ENCODE measurements at places on chromosomes 6 and 20. TPM values are rescaled to one million over a fixed set of nuclear protein-coding genes. Genes with fewer than 3 reads are reported as not detected.

GRCh38 chr20:5785146-5785545 lies 34.9 kb downstream of the SHLD1 start:
- H3K27ac ChIP-seq = no peak overlapping the region
- peaks cover 9% of the 10 kb centered on the region for H3K4me1 ChIP-seq
- peaks cover 9% of the 10 kb centered on the region for H3K36me3 ChIP-seq
- no peak overlapping the region for H3K4me3 ChIP-seq
- no peaks in the 10 kb centered on the region for H3K27me3 ChIP-seq

GRCh38 chr20:59378396-59378795 lies 78.0 kb downstream of the EDN3 start:
- H3K4me3 ChIP-seq = no peak overlapping the region
- H3K4me1 ChIP-seq = peaks cover 26% of the 10 kb centered on the region
- H3K36me3 ChIP-seq = no peaks in the 10 kb centered on the region
- no peaks in the 10 kb centered on the region for H3K27me3 ChIP-seq
- no peak for DNase-seq
- no peak overlapping the region for H3K27ac ChIP-seq

GRCh38 chr6:25165177-25165576 lies 114.0 kb upstream of the CARMIL1 start:
- no peaks in the 10 kb centered on the region for H3K27me3 ChIP-seq
- no peak overlapping the region for H3K4me3 ChIP-seq
- H3K36me3 ChIP-seq = no peaks in the 10 kb centered on the region

- no peaks in the 10 kb centered on the region for H3K27me3 ChIP-seq
- peaks cover 20% of the 10 kb centered on the region for H3K4me1 ChIP-seq
- no peak overlapping the region for H3K4me3 ChIP-seq
- H3K36me3 ChIP-seq = peaks cover 2% of the 10 kb centered on the region
- DNase-seq = peak; percentile 43
Observed at GRCh38 chr6:138593124-138593877, 94.0 kb upstream of the NHSL1 start.

GRCh38 chr6:163392533-163392932 lies 22.0 kb upstream of the QKI start:
- H3K4me1 ChIP-seq = peaks cover 14% of the 10 kb centered on the region
- H3K27me3 ChIP-seq = no peaks in the 10 kb centered on the region
- H3K36me3 ChIP-seq = no peaks in the 10 kb centered on the region
- peak overlapping the region; percentile 53 for H3K27ac ChIP-seq
- peak; percentile 75 for DNase-seq

DNA sequence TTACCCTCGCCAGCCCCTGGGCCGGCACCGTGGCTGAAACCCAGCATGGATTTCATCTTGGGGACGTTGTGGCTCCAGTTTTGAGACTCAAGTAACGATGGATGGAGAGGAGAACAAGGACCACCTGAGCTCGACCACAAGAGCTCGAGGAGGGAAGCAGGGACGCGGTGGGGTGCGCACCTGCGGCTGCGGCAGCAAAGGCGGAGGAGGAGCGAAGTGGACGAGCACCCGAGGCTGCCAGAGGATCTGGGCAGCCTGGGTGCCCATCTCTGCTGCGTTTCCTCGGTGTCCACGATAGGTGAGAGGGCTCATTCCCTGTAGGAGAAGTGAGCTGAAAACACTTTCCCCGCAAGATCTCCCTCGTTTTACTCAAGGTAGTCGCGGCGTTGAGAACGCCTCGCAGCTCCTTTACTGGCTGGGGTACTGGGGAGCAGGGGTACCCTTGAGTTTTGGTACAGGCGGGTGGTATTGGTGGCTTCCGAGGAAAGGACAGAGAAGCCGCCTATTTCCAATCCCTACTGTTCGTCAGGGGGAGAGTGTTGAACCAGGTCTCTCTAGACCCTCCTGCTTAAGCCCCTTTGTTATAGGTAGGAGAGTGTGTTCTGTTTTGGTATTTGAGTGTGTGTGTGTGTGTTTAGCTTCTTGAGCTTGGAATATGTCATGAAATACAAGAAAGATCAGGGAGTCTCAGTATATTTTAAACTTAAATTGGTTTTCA lies 137.7 kb downstream of the TRIM27 start:
- H3K36me3 ChIP-seq = no peaks in the 10 kb centered on the region
- H3K27me3 ChIP-seq = peaks cover 96% of the 10 kb centered on the region
- no peak for DNase-seq
- H3K27ac ChIP-seq = no peak overlapping the region
- H3K4me3 ChIP-seq = no peak overlapping the region
- H3K4me1 ChIP-seq = peaks cover 9% of the 10 kb centered on the region

GRCh38 chr6:29982097-29982496 lies 39.8 kb downstream of the HLA-A start:
- no peak overlapping the region for H3K27ac ChIP-seq
- peaks cover 5% of the 10 kb centered on the region for H3K4me1 ChIP-seq
- DNase-seq = no peak
- H3K27me3 ChIP-seq = peaks cover 12% of the 10 kb centered on the region
- no peak overlapping the region for H3K4me3 ChIP-seq

DNA sequence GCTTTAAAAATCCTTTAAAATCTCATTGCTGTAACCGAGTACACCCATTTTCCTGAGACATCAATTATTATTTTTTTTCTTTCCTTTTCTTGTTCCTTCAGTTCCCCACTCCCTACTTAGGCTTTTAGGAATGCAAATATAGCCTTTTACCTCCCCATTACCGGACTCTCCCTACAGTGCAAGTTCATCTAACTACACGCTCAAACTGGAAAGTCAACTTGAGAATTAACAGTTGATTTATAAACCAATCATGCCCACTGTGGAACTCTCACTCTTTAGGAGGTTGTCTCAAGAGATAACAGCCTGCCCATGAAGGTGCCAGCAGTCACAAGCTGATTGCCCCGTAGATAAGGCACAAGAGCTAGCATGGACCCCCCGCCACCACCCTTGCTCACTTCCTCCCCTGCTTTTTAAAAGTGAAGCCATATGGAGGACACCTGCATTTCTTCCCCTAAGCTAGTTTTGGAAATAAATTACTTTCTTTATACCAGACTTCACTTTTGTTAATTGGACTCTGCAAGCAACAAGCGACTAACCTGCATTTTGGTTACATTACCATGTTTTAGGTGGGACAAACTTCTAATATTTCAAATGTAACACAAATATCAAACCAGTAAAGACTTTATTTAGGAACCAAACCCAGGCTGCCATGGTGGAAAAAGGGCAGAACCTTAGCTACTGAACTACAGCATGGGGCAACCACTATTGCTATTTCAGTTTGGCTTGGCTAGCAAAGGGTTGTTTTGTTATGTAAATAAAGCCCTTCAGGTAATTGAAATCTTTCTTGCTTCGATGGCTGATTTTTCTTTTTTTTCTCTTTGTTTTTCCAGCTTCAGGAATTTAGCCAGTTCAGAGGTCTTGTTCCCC lies 34.9 kb downstream of the UBD start:
- no peak overlapping the region for H3K4me3 ChIP-seq
- no peaks in the 10 kb centered on the region for H3K4me1 ChIP-seq
- H3K36me3 ChIP-seq = no peaks in the 10 kb centered on the region
- no peaks in the 10 kb centered on the region for H3K27me3 ChIP-seq

DNA sequence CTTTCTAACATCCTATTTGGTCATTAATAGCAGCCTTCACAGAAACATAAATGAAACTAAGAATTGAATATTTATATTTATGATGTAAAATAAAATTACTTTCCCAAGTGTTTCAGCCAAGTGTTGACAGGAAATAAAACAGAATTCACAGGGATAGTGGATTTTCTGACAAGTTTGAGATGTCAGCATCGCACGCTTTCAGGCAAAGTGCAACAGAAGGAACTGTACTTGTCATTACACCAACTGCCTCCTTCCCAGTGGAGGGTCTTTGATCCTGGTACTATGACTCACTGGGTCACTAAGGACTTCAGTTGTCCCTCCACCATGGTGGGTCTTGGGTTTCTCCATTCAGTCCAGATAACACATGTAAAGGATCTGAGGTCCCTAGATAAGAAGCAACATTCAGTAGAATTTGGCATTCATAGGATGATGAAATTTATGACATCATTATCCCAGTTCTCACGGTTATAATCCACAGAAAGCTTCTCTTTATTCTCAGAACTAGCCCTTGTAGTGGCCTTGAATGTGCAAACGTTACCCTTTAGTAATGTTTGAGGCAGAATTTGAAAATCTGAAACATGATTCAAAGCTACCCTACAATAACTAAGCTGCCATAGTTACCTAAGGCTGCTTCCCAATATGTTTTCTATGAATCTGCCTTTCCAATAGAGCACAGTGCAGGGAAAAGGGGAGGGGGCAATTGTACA lies 3.8 kb upstream of the TNFAIP3 start:
- peak; percentile 43 for DNase-seq
- H3K36me3 ChIP-seq = no peaks in the 10 kb centered on the region
- peak overlapping the region; percentile 72 for H3K27ac ChIP-seq
- no peak overlapping the region for H3K4me3 ChIP-seq

DNA sequence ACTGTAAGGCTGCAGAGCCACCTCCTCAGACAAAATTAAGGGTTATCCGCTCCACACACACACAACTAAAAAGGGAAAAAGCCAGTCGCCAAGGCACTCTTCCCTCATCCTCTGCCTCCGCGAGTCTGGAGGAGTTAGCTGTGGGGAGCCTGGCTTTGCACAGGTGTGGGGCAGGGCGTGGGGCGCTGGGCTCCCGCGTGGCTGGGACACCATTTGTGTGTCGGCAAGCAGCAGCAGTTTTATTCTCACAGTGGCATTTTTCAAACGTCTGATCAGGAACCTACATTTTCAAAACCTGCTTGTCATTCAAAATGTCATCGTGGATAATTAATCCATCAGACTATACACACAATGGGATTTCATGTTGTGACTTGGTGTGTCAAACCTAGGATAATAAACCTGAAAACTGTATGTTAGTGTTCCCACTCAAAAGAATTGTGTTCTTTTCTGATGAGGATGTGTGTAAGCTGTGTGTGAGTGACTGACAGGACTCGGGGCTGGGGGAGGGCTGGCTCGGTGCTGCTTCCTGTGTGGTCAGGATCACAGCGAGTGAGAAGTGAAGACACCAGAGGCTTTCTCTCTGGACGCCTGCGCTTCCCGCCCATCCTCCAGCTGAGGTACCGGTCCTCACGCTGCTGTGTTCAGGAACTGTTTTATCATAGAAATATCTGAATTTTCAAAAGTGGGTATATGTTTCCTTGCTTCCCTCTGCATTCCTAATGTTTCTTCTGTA lies 83.1 kb downstream of the IRF4 start:
- H3K4me3 ChIP-seq = no peak overlapping the region
- H3K27me3 ChIP-seq = no peaks in the 10 kb centered on the region

GRCh38 chr20:45933266-45934045 lies 1.0 kb upstream of the PCIF1 start:
- peak overlapping the region; percentile 99 for H3K27ac ChIP-seq
- peak overlapping the region; percentile 95 for H3K4me3 ChIP-seq
- H3K4me1 ChIP-seq = peaks cover 26% of the 10 kb centered on the region
- H3K36me3 ChIP-seq = peaks cover 21% of the 10 kb centered on the region
- no peak for DNase-seq

DNA sequence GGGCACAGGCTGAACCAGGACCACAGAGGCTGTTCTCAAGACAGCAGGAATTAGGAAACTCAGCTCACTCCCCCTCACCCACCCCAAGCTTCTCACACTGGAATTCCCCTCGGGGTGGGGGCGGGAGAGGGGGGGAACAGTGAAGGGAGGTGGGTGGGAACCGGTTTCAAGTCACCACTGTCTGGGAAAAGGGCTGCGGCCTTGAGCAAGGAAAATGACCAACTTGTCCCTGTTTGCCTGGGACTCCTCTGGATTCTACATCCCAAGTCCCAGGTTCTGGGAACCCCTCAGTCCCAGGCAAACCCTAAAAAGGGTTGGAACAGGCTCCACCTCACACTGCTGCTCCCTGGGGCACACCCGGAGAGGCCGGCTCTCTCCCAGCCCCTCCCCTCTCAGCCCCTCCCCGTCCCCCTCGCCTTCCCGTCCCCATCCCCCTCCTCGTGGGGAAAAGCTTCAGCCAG lies 230.7 kb downstream of the TFAP2C start:
- no peak overlapping the region for H3K27ac ChIP-seq
- no peak for DNase-seq
- no peaks in the 10 kb centered on the region for H3K27me3 ChIP-seq
- no peaks in the 10 kb centered on the region for H3K36me3 ChIP-seq
- no peak overlapping the region for H3K4me3 ChIP-seq

DNA sequence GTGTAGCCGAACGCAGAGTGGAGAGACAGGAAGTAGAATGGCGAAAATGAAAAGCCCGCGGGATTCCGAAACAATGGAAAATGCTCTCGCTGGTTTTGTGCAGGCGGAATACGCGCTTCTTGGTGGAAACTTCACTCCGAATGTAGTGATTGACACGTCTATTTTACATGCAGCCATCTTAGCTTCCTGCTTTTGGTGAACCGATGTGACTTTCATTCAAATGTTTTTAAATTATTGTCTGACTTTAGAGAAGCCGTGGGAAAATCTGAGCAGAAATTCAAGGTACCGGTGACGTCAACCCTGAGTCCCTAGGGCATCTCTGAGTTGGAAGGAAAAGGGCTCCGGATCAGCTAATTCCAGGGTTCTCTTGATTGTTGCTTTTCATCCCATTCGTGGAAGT lies 11.4 kb downstream of the GPX5 start:
- no peaks in the 10 kb centered on the region for H3K36me3 ChIP-seq
- H3K27ac ChIP-seq = no peak overlapping the region
- DNase-seq = peak; percentile 38

DNA sequence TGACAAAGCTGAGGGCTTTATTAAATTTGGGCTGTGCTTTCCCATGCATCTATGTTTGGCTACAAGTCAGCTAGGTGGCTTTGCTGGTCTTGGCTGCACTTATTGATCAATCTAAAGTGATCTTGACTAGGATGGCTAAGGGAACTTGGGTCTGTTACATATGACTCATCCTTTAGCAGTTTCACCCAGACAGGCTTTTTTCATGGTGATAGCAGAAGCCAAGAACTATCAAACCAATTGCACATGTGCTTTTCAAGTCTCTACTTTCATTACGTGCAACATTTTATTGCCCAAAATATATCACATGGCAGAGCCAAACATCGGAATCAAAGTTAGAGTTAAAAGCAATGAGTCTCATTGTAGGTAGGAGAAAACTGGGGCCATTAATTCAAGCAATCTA lies 626.3 kb downstream of the TENT5A start:
- DNase-seq = no peak
- H3K4me3 ChIP-seq = no peak overlapping the region
- H3K4me1 ChIP-seq = no peaks in the 10 kb centered on the region
- H3K27ac ChIP-seq = no peak overlapping the region
- H3K36me3 ChIP-seq = no peaks in the 10 kb centered on the region

DNA sequence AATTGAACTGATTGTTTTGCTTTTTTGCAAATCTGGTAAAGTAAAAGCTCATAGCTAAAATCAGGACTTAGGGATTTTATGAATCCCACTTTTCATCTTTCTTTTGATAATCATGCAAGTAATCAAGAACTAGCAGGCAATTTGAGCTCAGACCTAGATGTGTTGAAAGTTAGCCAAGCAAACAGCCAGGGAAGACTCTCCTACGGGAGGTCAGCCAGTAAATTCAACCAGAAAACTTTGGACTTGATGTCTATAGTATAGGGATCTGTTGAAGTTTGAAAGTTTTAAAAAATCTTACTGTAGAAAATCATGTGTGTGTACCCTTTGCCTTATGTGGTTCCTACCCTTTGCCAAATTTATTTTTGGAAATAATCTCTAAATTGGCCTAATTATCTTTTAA lies 95.0 kb upstream of the TPD52L1 start:
- no peak overlapping the region for H3K4me3 ChIP-seq
- H3K4me1 ChIP-seq = no peaks in the 10 kb centered on the region
- no peaks in the 10 kb centered on the region for H3K27me3 ChIP-seq

XPO5 gene
- 34.7 TPM for total RNA-seq

SPTLC3 gene
- total RNA-seq = 29.3 TPM

UST gene
- 28.9 TPM for total RNA-seq

CLPSL2 gene
- total RNA-seq = not detected

BCAS4 gene
- total RNA-seq = 12.0 TPM

NINL gene
- total RNA-seq = 30.1 TPM

HLA-DOA gene
- total RNA-seq = 4.6 TPM

KIF25 gene
- not detected for total RNA-seq

TFAP2B gene
- 0.99 TPM for total RNA-seq

RIPPLY2 gene
- total RNA-seq = 11.4 TPM

FRK gene
- 2.1 TPM for total RNA-seq

KCNK15 gene
- 0.30 TPM for total RNA-seq
